ENCODE measurements at places on chromosomes 12 and 14.

- DNase-seq, result no peak
Observed at GRCh38 chr12:40831916-40832315, 139.7 kb downstream of the CNTN1 start.

- no peak for DNase-seq
Observed at GRCh38 chr12:65313719-65314317, 35.3 kb downstream of the MSRB3 start.

DNA sequence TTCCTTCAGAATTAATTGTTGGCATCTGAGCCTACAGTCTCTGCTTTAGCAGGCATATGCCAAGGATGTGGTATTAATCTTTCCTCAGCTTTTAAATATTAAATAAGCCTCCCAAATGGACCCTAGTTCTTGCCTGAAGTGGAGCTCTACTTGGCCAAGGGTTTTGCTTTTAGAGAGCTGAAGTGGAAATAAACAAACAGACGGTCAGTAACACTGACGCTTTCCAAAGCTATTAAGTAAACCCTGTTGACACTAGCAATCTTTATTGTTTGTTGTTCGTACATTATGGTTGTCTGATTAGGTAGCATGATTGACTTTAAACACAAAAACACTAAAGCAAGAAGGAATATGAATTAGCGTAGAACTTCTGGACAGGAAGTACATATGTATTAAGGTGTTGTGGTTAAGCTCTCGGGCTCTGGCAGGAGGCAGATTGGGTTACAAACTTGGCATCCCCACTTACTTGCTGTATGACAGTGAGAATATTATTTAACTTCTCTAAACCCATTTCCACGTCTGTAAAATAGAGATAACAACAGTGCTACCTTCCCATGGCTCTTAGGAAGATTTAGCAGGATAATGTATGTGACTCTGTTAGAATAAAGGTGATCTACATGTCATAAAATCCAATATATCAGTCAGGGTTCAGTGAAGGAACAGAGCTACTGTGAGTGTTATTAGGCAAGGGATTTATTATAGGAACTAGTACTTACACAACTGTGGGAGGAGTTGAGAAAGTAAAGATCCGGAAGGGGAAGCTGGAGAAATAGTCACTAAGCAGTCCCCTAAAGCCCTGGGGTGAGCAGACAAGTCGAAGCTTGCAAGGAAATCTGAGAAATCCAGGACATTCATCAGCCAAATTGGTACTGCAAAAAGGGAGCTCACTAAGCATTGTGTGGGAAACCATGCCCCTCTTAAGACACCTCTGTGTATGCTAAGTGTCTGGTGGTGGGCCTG, 92.2 kb upstream of the ATF7IP start:
- DNase-seq, result no peak

GRCh38 chr12:79402606-79403005, 288.2 kb downstream of the PAWR start:
- no peak for DNase-seq

- peak; percentile 87 for DNase-seq
Observed at GRCh38 chr14:105093038-105093430, 27.8 kb upstream of the GPR132 start.

GRCh38 chr12:16347391-16348298, at the start of gene MGST1:
MGST1 (plus strand) TSS chr12:16347645; CDS start chr12:16354253, 6,608 bp downstream.
- peak; percentile 26 for DNase-seq

DNA sequence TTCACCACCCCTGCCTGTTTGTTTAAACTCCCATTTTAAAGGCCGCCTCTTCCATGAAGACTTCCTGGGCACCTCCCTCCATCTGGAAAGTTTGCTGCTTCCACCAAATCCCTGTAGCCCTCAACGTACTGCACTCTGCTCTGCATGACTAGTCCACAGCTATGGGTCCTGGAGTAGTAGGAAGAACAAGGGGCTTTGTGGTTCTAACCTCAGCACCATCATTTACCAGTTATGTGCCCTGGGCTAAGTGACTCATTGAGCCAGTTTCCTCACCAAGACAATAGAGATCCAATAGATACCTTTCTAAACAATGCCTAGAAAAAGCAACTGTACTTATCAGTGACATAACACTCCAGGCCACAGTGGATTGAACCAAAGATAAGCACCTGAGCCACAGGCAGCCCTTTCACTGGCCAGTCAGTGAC, 8.5 kb upstream of the LTBP2 start:
- peak; percentile 64 for DNase-seq

GRCh38 chr12:106285982-106286381, 16.6 kb upstream of the TCP11L2 start:
- no peak for DNase-seq

DNA sequence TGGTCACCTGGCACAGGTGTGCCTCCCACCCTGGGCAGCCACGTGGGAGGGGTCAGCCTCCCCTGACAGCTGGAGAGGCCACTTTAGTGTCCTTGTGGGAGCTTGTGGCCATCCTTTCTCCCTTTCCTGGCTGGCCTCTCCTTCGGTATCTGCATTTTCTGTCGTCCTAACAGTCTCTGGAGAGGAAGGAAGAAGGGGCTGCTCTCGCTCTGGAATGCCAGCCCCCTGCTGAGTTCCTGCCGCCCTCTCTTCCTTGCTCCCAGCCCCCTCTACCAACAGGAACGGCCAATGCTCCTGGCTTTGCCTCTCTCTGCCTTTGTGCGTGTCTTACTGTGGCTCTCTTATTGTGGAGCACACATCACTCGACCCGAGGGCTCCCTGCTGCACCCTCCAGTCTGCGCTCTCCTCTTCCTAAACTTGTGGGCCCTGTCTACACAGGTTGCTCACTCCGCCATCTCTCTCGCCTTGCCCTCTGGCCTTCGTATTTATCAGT, 70.8 kb downstream of the FBXL14 start:
- no peak for DNase-seq

- no peak for DNase-seq
Observed at GRCh38 chr12:7017870-7018349, 366 bp downstream of the LPCAT3 start.

GRCh38 chr12:57096748-57097553, 8.0 kb downstream of the NAB2 start:
- DNase-seq, result no peak

DNA sequence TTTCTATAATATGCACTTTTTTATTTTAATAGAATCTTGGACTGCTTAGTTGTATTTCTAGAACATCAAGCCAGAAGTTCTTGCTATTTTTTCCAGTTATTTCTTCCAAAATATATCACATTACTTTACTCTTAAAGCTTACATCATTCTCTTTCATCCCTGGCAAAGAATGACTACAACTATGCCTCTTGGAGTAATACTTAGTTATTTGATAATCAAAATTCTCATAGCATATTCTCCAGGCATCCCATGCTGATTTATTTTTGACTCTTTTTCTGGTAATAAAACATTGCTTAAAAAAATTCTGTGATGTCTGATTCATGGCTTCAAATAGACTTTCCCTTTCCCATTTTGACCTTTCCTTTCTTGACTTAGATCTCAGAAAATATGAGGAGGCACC, 118.7 kb upstream of the TSPAN8 start:
- no peak for DNase-seq

DNA sequence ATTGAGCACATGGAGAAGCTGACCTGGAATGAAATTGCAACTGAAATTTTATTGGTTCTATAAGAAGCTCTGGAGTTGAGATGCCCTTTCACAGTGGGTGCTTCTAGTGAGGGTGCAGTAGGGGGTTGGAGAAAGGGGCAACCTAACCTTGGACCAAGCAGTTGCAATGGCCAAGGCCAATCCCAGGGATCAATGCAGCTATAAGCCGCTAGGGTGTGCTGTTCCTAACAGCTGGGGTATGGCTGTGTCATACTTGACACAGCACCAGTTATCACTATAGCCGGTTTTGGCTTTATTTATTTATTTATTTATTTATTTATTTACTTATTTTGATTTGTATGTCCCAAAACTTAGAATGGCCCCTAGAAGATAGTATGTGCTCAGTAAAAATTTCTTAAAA, 505.9 kb downstream of the FLRT2 start:
- DNase-seq, result no peak

DNA sequence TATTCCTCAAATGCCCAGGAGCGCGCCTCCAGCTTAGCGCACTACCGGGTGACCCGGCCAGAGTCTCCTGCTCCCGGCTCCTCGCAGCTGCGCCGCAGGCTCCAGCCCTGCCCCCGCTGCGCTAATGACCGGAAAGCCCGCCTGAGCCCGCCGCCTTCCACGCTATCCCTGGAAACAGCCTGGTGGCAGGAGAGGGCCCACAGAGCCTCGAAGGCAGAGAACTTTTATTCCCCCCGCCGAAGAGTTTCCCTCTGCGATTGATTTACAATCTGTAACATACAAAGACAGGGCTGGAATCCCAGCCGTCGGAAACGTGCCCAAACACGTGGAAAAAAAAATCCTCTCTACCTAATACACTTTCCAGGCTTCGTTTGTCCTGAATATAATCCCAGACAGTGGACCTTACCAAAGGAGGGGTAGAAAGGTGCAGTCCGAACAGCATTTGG, 1.5 kb downstream of the COL2A1 start:
- DNase-seq, result peak; percentile 57

- no peak for DNase-seq
Observed at GRCh38 chr14:37198273-37198598, 499 bp downstream of the MIPOL1 start.

- no peak for DNase-seq
Observed at GRCh38 chr12:60935981-60936761, 1324.0 kb upstream of the USP15 start.

DNA sequence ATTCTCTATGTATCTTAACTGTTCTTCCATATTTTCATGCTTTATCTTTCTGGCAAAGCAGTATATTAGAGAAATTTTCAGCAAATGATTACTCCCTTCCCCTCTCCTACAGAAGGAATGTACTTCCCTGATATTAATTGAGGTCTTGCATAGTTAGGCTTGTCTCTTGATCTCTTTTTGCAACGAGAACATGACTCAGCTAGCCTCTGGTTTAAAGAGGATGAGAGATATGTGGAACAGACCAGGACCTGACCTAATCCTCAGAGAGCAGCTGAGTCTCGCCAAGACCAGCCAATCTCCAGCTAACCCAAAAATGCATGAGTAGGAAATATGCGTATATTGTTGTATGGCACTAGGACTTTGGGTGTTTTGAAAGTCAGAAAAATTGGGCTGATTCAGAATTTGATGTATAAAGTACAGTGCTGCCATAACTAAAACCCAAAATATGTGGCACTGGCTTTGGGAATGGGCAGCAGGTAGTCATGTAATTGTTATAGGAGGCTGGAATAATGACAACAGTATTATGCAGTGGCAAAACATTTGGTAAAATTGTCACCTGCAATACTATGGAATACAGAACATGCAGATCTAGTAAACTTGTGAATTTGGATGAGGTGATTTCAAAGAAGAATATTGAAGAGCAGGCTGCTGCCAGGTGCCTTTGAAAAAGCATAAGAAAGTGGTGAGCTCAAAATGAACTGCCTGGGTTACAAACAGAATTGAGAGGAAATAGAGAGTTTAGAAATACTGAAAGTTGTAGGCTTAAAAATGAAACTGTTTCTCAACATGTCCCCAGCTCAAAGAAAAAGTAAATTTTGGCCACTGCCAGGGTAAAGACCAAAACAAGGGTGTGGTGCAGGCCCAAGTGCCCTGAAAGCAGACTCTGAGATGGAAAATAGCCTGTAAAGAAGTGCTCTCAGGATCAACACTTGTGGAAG, 9.3 kb upstream of the USP15 start:
- DNase-seq, result no peak

- DNase-seq, result no peak
Observed at GRCh38 chr12:79083181-79083580, 218.6 kb downstream of the SYT1 start.

GRCh38 chr14:75496755-75497154, 25.5 kb upstream of the BATF start:
- DNase-seq, result no peak

- DNase-seq, result no peak
Observed at GRCh38 chr14:30673071-30673470, 51.0 kb downstream of the SCFD1 start.

GRCh38 chr14:88208858-88209257, 114.2 kb downstream of the KCNK10 start:
- DNase-seq, result no peak

DNA sequence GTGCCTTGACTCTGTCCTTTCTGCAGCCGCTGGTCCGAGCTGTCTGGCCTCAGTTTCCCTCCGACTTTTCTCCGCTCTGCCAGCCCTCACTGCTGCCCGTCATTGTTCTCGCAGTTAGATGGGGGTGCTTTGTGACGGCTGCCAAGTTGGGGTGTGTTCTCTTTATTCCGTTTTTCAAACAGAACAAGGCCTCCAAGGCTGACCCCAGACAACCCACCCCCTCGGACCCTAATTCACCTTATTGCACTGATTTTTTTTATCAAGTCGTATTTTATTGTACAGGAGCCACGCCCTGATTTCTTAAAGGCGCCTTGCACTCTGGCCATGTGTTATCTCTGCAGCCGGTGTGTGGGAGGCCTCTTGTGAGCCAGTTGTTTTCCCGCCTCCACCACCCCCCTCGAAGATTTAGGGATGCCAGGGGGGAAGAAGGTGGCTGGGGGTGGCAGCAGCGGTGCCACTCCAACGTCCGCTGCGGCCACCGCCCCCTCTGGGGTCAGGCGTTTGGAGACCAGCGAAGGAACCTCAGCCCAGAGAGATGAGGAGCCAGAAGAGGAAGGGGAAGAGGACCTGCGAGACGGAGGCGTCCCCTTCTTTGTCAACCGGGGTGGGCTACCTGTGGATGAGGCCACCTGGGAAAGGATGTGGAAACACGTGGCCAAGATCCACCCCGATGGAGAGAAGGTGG, 1.3 kb downstream of the VASH1 start:
- no peak for DNase-seq

GRCh38 chr12:561391-561705, 101.6 kb downstream of the B4GALNT3 start:
- DNase-seq, result no peak

DNA sequence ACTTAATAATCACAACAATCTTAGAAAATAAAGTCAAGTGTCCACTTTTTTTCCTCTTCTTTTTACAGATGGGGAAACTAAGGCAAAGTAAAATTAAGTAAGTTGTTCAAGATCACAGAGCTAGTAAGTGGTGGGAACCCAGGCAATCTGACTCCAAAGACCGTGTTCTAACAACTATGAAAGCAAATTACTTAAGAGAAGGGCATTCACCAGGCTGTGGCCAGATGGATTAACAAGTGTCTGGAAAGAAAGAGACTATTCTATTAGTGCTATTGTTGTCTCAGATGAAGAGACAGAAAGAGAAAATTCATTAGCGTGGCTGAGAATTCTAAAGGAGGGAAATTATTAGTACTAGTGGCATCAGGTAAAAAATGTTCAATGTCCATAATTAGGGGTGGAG, 48.5 kb downstream of the FGD6 start:
- DNase-seq, result no peak
